NK-92 treated with Interleukin-12 subunit alpha and Interleukin-12 subunit beta, amount 100 ng/mL, for 24 hours (cell line): ENCODE measurements at places on chromosomes 3 and 15.

DNA sequence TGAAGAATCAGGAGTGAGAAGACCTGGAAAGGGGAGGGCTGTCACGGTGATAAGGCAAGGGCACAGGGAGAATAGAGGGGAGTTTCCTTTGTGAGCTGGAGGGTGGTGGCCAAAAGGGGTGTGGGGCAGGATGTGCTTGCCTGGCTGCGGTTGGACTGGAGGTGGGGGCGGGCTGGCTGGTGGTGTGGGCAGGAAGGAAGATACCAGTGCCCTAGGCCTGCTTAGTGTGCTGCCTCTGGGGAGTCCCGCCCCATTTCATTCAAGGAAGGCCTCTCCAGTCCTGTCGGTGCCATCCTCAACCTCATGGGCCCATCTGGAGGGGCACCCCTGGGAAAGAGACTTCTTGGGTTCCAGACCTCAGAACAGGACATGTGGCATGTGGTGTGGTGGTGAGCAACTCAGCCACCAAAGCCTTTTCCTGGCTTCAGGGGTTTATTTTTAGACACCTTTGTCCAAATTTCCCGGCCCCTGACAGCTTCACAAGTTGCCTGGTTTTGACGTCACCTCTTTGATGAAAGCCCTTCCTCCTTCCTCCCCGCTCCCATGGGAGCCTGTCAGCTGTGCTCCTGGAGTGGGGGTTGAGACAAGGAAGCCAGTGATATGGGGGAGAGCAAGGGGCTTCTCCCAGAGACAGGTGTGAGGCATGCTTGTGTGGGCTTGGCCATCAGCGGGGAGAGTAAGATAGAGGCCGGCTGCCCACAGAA is 15.6 kb downstream of the TEX264 start:
- DNase-seq: peak; percentile 73

GRCh38 chr3:151814588-151814987 is 672 bp downstream of the AADAC start:
- DNase-seq: no peak

DNA sequence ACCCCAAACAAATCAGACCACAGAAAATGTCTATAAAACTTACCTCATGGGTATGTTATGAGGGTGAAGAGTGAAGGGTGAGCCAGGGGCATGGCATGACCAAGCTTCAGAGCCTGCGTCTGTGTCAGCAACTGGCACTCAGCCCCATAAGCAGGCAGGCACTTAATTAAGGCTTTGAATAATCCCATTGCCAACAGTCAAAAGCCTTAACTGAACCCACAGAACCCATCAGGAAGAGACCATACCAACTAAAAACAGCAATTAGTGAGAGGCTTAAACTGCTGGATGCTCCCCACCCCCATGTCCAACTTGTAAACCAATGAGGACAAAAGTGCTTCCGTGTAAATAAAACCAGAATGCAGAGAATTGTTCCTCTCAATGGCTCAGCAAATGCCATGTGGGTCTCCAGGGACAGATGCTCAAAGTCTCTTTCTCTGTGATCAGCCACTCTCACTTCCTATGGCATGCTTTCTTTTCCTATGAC is 126.0 kb downstream of the MYLK start:
- no peak for DNase-seq

DNA sequence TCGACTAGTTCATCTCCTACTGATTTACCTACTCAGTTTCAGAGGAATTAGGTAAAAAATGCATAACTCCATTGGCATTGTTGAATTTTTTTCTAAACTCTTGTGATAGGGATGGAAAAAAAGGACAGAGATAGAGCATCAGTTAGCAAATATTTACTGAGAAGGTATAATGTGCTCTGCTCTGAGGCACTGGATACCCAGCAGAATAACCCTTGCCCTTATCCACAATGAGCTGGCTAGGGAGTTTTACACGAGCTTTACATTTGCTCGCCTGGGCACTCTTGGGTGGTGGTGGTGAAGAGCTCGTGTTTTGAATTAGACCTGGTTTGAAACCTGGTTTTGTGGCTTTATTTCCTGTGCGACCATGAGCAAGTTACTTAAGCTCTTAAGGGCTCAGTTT is 149.6 kb downstream of the RORA start:
- DNase-seq: no peak

- no peak for DNase-seq
Observed at GRCh38 chr15:99929266-99929665, 196.0 kb upstream of the LYSMD4 start.

DNA sequence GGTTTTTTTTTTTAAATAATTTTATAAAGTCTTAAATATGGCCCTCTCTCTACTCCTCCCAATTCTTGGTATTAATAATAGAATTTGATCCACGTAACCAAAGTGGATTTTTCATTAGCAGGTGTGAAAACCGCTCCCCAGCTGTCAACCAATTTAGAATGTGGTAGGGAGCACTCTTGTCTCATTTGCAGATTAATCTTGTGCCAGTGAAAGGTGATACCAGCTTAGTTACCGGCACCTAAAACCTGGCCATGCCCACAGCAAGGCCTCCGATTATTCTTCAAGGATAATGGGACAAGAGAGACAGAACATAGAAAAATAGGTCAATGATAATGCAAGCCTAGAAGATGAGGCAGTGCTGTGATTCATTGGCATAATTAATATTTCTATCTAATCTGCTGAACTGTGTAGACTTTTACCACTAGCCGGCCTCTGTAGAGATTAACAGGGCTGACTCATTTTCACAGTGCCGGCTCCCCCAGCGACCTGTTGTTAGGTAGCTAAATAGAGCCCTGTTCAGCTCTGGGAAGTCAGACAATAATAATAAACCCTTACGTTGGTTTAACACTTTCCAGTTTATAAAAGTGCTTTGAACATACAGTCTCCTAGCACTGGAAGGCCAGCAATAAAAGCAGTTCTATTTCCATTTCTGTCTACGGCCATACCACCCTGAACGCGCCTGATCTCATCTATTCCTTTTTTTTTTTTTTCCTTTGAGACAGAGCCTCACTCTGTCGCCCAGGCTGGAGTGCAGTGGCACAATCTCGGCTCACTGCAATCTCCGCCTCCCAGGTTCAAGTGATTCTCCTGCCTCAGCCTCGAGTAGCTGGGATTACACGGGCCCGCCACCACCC is 102.9 kb downstream of the SHQ1 start:
- peak; percentile 31 for DNase-seq

- peak; percentile 57 for DNase-seq
Observed at GRCh38 chr15:38611228-38611627, 46.6 kb upstream of the RASGRP1 start.

GRCh38 chr3:103083848-103084631 is 649.2 kb downstream of the ZPLD1 start:
- no peak for DNase-seq

- no peak for DNase-seq
Observed at GRCh38 chr15:57637846-57638245, 46.1 kb downstream of the MYZAP start.

- no peak for DNase-seq
Observed at GRCh38 chr15:61824291-61824690, 236.0 kb downstream of the VPS13C start.

DNA sequence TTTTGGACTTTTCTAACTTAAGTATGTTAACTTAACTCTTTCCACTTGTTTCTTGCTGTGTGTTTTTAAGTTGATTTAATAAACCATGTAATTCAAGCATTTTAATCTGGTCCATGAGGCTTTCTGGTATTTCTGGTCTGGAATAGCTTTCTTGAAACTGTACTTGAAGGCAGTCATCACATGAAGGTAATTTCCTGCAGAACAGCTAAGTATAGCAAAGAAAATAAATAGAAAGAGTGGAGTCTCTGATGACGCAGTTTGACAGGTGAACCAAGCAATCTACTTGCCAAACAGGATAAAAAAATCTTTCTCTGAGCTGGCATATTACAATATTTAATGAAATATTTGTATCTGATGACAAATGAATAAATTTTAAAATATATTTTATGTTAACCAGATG is 74.9 kb downstream of the BTLA start:
- no peak for DNase-seq

DNA sequence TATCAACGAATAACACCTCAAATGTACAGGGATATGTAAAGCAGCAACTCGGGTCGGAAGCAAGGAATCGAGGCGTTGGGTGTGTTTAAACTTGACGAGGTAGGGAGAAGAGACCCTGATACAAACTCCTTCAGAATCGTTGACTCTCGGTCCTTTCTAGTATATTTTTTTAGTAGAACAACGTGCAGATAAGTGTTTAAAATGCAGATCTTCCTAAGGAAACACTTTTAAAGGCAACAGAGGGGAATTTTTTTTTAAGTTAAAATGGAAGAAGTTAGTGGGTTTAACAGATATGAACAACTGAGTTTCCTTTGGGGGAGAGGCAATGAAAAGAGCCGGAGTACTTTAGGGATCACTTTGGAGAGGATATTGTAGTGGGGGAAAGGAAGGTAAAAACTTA is 1.1 kb upstream of the KPNA4 start:
- no peak for DNase-seq

- DNase-seq: no peak
Observed at GRCh38 chr15:39743611-39744010, 39.0 kb downstream of the FSIP1 start.

- DNase-seq: no peak
Observed at GRCh38 chr3:126558336-126559071, at the start of gene C3orf22. C3orf22 (minus strand) TSS chr3:126558932; CDS start chr3:126553390, 5,542 bp downstream.

GRCh38 chr15:56467616-56468015 is 2.7 kb upstream of the MNS1 start:
- DNase-seq: no peak

DNA sequence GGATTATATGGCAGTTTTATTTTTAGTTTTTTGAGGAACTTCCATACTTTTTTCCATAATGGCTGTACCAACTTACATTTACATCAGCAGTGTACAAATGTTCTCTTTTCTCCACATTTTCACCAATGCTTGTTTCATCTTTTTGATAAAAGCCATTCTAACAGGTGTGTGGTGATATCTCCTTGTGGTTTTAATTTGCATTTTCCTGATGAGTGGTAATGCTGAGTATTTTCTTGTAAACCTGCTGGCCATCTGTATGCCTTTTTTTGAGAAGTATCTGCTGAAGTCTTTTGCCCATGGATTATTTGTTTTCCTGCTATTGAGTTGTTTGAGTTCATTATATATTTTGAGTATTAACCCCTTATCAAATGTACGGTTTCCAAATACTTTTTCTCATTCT is 50.6 kb downstream of the RPL39L start:
- DNase-seq: no peak

DNA sequence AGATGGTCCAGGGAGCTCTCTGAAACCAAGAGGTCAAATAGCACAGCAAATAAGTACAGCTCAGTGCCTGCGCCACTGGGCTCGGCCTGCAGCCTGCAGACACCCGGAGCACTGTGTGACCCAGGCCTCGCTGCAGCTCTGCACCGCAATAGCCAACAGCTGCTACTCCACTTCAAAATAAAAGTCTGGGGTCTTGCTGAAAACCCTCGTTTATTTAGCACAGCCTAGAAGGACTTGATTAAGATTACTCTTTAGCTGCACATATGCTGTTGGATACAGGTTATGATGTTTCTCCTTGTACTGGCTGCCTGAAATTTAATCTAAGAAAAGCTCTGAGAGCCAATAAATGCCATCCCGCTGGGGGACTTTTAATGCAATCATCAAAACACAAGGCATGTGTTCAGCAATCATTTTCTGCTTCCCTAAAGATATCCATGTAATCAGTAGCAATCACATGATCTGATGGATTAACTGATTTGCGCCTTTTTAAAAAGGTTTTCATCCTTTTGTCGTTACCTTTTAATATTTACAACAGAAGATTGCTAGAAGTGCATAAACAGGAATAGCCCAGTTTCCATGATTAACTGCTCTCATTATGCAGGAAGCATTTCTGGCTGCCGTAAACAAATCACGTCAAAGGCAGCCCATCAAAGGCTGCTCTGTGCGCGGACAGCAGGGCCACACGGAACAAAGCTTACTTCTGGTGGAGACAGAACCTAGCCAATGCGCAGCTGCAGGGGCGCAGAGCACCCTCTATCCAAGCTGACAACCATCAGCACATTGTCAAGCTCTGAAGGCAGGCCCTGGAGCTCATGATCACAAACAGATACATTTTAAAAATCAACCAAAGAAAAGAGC is 58.8 kb downstream of the CLASP2 start:
- DNase-seq: no peak

DNA sequence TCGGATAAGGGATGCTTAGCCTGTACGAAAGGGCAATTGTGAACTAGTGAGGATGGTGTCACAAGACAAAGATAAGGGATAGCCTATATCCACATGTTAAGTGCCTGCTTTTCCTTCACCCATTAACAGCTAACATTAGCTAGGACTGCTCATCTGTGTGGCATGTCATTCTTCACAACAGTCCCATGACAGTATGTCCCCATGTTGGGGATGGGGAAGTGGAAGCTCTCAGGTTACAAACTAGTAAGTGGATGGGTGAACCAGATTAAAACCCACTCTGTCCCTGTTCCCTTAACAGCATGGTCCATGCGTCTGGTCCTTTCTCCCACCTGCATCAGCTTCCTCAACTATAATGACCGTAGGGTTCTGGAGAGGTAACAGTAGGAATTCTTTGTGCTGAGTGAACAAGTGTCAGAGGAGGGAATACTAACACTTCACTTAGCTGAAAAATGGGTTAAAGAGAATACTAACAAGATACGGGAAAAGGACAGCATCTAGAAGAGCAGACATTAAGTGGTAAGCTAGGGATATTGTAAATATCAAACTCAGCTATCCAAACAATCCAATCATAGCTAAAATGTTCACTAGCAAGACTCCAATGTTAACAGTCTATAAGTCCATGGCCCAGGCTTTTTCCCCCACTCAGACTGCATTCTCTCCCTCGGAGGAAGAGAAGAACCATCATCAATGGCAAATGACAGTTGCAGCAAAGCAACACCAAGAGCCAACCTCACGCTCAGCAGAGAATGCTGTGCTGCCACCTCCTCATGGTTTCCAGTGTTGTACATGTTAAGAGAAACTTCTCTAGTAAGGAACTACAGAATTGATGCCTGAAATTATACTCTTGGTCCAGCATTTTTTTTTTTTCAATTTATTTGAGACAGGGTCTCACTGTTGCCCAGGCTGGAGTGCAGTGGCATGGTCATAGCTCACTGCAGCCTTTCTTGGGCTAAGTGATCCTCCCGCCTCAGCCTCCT is 5.0 kb downstream of the RPLP1 start:
- DNase-seq: no peak

GRCh38 chr3:9686050-9686550 is 17.5 kb upstream of the CPNE9 start:
- no peak for DNase-seq

DNA sequence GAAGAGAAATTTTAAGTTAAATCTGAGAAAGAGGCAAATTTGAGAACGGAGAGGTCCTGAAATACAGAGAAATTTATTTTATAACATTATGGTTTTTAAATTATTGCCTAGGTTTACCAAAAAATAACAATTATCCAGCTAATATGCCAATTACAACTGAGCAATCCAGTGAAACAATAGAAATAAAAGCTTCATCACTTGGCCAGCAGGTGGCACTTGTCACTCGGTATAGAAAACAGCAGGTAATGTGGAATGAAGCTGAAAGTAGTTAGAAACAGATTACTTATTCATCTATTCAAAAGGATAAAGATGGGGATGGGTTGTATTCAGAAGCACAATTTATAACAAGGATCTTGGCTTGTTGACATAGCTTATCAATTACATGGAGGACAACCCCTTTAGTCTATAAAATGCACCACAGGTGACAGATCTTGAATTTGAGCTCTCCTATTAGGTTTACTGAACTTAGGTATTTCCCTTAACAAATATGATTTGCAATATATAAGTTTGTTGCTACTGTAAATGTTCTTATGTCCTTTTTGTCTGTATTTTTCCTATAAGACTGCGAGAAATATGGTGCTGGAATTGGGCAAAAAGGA is 70.1 kb upstream of the GUCA1C start:
- no peak for DNase-seq
